ENCODE measurements at places on chromosomes 4 and X.
A peak's percentile ranks its signal among the peaks of the same experiment; 100 is the strongest.

DNA sequence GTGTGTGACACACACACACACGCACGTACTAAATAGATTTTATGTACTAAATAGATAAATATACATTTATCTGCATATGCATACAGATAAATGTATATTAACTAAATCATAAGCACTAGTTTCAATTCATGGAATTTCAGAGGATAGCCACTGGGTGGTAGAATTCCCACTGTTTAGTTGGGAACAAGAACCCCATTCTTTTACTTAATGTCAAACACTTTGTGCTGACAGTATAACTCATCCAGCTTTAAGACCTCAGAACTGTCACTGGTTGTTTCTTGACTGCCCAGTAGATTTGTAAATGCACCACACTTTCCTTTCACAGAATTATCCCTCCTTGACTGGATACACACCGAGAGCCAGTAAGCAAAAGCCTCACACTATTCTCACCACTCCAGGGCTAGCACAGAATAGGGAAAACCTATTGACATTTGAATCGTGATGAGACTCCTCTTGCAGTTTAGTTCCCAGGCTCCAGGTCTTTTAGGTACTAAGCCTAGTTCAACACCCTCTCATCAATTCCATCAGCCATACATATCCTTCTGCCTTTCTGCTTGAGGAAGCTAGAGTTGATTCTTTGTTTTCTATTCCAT is 32.4 kb downstream of the PPARGC1A start:
- DNase-seq: no peak

DNA sequence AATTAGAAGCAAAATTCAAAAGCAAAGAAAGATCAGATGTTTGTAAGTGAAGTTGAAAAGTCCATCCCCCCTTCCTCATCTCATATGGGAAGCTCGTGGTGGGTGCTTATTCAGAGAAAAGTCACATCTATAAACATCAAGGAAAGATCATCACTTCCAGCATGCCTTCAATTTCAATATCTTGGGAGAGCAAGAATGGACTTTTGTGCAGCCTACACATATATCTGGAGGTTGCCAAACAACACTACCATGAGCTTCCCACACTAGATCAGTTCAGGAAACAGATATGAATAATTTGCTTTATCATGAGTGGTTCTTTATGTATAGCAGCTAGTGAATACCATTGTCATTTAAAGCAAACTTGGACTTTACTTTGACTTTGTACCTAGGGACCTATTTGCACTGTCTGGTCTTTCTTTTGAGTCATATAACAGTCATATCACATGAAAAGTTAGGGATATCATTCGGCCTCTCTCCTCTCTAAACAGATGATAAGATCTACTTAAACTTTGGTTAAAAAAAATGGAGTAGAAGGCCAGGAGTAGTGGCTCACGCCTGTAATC is 5.6 kb upstream of the TBL1X start:
- no peak for DNase-seq

DNA sequence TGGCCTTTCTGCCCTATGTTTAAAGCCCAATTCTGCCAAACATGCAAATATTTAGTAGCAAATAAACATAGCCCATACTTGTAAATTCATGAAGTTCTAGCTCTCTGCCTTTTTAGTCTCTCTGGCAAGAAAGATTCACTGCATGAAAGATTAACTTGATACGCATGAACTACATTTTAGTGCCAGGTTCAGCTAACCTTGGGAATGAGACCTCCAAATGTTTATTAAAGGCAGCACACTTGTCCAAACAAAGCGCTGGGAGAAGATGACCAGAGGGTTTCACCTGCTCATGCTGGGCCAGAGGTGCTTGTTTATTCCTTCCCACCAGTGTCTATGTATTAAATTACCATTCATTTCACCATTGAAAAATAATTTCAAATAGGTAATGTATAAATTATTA is 44.5 kb upstream of the IL1RAPL1 start:
- DNase-seq: no peak

GRCh38 chr4:164956766-164957643 is 20.5 kb downstream of the TRIM61 start:
- DNase-seq: peak; percentile 44

DNA sequence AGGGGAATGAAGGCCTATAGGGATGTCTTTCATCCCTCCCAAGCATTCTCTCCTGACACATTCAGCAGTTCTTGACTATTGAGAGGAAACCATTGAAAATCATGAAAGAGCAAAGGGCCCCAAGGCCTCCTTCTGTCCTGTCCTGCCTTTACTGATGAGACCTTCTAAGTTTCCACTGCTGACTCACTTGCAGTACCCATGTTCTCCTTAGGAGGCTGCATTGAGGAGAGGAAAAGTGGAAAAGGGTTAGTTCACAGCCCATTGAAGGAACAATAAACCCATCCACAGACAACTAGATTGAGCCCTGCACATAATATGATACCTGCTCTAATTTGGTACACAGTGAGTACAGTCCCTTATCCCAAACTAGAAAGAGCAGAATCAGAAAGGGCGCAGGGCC is 115.1 kb upstream of the PNPLA4 start:
- no peak for DNase-seq

GRCh38 chr4:38868059-38868960 is 704 bp downstream of the FAM114A1 start:
- DNase-seq: no peak

GRCh38 chrX:23805389-23805788 is 22.4 kb downstream of the SAT1 start:
- no peak for DNase-seq

DNA sequence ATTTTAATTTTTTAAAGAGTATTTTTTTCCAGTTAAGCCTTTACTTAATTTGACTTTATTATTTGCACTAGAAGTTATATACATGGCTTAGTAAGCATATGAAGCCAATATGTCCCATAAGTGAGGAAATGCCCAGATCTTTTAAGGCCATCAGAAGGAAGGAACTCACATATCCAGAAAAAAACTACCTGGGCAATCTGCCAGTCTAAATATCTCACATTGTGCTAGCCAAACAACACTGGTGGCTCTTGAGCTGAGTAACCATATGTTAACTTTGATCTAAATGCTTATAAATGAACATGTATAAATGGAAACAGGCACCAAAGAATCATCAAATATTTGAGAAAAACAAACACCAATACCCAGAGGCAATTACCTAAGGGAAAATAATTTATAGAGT is 138.6 kb upstream of the APOOL start:
- DNase-seq: no peak

DNA sequence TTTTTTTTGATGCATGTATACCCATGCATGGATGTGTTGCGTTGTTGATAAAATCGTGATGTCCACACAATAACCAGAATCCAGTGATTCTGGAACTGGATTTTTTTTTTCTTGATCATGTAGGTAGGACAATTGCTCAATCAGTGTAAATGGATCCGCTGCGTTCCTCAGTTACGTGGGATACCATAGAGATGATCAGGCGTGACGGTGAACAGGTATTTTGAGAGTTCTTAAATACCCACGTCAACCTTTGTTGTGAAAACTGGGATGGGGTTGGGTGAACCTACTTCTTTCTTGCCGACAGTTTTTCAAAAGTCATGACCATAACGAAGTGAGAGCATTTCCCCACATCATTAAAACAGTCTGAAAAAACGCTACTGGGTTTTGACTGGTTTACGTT is 913 bp upstream of the SMIM10L2A start:
- DNase-seq: no peak

DNA sequence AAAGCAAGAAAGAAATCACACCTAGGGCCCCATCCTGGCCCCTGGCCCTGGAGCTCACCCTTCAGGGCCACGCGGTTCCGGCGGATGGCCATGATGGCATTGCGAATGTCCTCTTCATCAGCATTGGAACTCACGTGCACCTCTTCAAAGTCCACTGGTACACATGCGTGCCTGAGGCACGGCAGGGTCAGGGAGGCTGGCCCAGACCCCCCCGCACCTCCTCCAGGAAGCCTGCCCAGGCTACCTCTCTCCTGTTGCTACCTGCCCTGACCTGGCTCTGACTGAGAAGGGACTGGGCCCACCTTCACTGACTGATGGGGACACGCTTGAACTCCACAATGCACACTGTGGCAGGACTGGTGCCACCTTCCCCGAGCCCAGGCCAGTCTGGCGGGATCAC is 4.5 kb downstream of the IDH3G start:
- DNase-seq: no peak

DNA sequence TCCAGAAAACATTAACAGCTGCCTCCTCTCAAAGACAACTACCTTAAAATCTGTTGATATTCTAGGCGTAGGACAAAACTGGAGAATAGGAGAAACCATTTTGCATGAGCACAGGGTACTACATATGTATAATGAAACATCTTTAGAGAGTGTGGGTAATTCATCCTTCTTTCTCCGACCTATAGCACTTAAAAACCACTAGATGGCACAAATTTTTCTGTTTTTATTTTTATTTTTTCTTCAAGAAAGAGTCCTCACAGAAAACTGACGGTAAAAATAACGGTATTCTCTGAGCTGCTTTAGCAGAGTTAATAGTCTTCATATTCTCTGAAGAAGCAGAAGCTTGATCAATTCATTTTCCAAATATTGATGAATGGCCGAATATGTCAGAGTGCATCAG is 14.6 kb downstream of the SMIM31 start:
- DNase-seq: no peak

DNA sequence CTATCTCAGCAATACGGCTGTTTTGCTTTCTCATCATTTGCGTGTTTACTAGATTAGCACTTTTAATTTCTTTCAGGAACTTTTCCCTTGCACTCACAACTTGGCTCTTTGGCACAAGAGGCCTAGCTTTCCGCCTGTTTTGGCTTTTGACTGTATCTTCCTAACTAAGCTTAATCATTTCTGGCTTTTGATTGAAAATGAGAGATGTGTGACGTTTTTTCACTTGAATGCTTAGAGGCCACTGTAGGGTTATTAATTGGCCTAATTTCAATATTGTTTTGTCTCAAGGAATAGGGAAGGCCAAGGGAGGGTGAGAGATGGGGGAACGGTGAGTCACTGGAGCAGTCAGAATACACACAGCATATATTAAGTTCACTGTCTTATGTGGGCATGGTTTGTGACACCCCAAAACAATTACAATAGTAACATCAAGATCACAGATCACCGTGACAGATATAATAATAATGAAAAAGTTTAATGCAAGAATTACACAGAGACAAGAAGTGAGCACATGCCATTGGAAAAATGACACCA is 27.3 kb downstream of the MND1 start:
- DNase-seq: no peak

GRCh38 chr4:107780665-107781064 is 44.1 kb upstream of the SGMS2 start:
- no peak for DNase-seq

- no peak for DNase-seq
Measured at GRCh38 chrX:133985967-133986683, 731 bp upstream of the GPC3 start.

DNA sequence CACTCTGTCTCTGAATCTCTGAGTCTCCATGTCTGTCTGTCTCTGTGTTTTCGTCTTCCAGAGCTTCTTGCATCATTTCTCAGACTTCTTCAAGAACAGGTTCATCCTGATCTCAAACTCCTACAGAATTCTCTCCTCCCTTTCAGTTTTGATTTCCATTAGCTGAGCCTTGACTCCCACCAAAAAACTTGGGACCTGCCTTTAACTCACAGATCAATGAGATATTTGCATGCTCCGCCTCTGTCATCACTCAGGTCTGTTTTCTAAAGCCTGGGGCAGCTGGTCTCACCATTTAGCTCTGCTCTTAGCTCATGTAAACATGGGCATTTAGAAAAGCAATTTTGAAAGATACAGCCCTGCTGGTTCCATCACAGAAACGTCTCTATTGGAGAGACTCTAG is 8.6 kb downstream of the DAPP1 start:
- no peak for DNase-seq

GRCh38 chr4:147547314-147548056 is 66.6 kb downstream of the EDNRA start:
- no peak for DNase-seq

- DNase-seq: no peak
Measured at GRCh38 chrX:135397652-135398051, 24.1 kb upstream of the SMIM10L2A start.

- no peak for DNase-seq
Measured at GRCh38 chr4:79865201-79865597, 207.8 kb downstream of the ANTXR2 start.

- no peak for DNase-seq
Measured at GRCh38 chr4:150656891-150657290, 74.9 kb downstream of the MAB21L2 start.

DNA sequence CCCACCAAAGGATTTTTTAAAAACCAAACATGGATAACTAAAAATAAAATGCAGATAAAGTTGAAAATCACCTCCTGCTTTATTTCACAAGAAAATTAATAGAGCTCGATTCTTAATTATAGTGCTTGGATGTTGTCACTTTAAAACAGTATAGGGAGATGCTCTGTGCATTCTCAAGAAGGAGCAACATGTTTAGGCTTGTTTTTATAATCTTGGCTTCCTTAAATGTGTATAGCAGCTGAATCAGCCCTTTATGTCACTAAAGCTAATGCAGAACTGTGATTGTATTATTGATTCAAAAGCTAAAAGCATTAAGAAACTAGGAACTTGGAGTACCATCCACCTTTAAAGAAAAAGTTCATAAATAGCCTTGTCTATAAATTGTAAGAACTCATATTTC is 12.9 kb downstream of the UTP3 start:
- DNase-seq: no peak

DNA sequence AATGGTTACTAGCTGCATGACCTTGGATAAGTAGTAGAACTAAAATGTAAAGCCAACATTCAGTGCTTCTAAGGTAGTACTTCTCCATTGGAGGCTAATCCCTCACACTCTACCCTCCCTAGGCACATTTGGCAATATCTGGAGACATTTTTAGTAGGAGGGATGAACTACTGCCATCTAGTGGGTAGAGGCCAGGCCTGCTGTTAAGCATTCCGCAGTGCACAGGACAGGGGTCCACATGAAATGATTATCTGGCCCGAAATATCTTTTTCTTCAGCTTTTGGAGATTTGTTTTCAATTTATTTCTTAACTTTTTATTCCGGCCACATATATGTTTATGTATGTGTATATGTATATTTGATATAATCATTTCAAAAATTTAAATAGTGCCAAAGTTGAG is 36.0 kb upstream of the SPANXC start:
- DNase-seq: no peak

DNA sequence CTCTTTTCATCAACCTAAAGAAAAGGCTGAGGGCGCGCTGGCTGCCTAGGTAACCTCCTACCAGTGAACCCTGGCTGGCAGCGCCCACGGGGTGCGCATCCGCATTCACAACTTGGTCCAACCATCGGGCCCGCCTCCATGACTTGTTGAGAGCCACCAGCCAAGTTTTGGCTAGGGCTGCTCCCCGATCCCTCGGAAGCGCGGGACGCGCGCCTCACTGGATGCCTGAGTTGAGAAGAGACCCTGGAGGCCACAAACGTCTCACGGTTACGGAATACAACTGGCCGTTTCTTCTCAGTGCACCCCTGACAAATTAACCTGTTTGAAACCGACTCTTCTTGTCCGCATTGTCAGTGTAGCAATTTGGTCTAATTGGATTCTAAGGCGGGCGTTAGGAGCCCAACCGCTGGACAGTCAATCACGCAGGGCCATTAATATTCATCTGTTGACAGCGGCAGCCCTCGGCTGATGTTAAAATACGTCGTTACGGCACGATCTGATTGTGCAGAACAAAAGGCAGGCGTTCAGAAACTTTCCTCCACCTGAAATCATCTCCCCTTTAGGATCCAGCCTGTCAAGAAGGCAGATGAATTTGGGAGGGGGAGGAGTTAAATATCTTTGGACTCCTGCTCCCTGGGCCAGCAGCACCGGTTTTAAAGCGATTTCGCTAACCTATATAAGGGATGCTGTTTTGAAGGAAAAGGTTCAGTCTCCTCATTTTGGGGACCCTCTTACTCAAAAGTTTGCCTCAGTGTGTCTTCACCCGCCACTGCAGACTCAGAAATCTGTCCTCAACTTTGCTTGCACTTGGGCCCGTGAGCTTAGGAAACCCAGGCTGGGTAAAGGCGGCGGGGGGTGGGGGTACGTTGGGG is 1.2 kb downstream of the GPC3 start:
- no peak for DNase-seq

Data from T-helper 17 cell (primary cell).